ENCODE measurements at places on chromosomes 12 and 14. TPM values are rescaled to one million over a fixed set of nuclear protein-coding genes. Genes with fewer than 3 reads are reported as not detected.
A peak's percentile ranks its signal among the peaks of the same experiment; 100 is the strongest.

DNA sequence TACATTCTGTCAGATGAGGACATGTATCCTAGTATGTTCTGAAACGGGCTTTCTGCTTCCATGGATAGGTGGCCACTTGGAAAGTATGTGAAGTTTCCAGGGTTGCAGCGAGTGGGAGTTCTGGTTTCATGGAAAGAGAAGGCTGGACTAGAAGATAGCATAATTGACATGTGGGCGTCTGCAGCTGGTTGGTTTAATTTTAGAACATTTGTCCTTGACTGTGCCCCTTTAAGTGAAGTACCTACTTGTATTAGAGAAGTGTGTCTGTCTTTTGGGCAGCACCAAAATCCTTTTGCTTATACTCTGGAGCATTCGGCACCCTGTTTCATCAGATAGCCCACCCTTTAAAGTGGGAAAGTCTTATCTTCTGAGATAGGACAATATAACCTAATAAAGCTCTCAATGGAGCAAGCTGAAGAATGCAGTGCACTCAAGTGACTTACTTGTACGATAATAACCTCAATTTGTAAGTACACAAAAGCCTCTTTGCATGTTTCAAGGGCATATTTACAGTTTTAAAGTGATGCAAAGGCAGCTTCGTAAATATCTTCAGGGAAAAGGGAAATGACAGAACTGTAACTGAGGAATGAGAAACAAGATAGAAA, 35.2 kb downstream of the NTN4 start:
- no peak for DNase-seq

DNA sequence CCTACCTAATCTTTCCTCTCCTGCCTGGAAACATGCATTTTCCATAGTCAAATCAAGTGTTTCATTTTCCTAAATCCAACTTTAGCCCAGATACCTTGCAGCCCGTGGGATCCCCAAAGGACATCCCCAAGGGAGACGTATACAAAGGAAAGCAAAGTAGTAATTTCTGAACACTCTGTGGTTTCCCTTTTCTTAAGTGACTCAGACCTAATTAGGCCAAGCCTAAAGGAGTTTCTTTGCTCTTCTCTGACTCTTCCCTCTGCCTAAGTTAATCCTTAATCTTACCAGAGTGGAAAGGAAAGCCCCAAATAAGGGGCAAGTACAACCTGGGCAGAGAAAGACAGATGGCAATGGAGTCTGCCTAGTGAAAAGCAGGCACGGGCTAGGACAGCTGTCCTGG, 250.3 kb downstream of the SPTSSA start:
- no peak for DNase-seq

DNA sequence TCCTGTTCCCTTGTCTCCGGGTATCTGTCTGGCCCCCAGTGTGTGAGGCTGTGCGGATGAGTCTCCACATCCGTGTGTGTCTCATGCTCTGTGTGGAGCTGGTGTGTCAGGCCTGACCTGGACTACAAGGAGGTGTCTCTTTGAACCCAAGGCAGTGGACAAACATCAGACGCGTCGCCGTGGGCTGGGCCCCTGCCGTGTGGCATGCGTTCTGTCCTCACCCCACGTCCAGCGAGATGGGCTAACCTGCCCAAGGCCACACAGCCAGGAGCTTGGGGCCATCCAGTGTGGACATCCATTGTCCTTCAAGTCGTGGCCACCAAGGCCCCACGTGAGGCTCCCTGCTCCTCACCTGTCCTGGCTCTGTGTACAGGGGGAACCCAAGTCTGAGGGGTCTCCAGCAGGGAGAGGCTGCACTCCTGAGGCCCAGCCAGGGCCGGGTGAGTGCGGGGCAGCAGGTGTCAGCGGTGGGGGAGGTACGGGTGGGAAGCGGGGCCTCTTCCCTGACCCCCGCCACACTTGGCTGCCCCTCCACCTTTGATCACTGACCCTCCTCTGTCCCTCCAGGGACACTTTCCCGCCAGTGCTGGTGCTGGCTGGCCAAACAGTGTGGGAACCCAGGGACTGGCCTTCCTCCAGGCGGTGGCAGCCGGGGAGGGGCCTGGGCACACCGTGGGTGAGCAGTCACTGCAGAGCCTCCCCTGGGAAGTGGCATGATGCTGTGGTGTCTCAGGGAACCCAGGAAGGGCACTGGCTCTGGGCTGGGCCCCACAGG, 48.5 kb downstream of the CYP46A1 start:
- DNase-seq = no peak

DNA sequence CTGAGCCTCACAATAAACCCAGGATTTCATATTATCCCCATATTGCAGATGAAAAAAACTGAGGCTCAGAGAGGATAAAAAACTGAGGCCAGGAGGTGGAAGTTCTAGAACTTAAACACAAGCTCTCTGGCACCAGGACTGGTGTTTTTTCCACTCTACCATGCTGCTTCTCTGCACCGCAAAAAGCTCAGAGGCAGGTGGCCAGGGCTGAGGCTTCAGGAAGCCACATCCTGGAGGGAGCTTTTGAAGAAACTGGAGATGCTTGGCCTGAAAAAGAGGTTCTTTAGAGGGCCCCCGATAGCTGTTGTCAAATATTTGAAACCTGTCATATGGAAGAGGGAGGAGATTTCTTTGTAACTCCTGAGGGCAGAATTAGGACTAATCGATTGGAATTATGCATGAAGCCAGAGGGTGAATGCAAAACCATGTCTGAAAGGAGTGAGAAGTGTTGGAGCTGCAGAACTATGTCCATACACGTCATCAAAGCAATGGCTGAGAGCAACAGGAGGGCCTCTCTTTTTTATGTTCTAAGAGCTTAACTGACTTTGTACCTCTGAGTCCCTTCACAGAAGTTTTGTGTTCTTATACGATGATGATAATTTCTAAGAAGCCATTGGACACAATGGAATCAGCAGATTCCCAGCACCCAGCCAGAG, 448.6 kb downstream of the FUT8 start:
- DNase-seq = no peak

DNA sequence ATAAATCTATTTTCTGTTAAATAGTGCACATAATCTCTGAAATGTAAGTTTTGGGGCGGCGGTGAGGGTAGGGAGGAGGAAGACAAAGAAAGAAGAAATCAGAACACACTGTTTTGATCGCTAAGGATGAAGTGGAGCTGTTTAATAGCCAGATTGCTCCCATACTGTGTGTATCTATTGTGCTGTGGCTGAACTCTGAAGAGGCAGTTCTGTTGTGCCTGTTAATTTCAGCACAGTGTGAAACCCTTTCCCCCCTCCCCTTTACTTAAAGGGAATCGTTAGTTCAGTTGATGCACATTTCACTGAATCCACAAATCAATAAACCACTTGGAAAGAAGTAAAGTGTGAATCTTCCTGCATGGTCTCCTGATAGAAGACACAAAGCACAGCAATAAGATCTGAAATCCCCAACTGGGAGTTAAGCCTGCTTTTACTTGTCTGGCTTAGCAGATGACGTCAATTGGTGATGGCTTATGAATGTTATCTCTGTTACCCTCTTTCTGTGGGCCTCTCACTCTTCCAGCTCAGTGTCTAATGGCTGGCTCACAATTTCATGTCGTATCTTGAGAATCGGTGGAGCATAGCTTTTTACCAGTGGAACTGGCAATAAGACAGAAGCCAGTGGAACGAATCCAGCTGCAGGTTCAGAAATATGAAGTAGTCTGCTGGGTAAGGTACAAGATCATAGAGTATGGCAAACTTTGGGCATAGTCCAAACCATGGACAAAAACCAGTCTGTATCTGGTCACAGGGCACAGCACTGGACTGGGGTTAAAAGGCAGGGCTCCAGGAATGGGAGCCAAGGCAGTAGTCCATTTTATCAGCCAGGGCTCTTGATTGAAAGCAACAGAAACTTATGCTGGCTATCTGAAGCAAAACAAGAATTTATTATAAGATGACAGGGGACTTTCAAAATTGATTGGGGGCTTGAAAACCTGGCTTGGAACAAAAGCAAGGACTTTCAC, 413.5 kb upstream of the SEL1L start:
- no peak for DNase-seq

DNA sequence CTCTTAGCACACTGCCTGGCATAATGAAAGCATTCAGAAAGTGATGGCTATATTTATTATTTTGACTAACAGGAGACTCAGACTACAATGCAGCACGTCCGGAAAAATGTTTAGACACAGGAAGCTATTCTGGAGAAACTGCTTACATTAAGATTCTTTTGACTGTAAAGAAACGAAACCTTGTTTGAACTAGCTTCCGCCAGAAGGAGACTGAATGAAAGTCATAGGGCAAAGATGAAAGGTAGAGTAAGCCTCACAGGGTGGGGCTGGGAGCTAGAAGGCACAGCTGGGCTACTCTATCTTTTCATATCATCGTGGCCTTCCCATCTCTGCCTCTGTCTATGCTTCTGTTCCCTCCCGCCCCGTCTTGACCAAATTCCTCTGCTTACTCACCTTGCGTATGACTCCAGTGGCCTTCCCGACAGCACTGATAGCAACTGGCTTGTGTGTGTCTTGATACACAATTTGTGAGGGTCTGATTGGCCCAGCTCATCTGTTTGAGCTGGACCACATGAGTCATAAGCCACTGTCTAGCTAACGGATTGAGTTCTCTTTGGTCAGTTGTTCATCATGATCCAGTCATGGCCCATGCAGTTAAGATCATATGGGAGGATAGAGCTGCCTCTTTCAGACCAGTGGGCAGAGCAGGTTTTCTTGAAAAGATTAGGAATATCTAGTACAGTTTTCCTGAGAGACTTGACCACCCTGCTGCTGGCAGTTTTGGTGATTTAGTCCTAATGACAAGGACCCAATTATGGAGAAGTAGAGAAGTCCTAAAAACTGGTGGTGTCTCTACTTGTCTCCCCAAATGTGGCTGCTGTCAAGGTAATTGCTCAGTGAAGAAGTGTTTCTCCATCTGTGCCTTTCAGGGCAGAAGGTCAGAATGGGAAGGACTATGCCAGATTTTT, 151.5 kb upstream of the SLC38A2 start:
- DNase-seq = peak; percentile 85

DNA sequence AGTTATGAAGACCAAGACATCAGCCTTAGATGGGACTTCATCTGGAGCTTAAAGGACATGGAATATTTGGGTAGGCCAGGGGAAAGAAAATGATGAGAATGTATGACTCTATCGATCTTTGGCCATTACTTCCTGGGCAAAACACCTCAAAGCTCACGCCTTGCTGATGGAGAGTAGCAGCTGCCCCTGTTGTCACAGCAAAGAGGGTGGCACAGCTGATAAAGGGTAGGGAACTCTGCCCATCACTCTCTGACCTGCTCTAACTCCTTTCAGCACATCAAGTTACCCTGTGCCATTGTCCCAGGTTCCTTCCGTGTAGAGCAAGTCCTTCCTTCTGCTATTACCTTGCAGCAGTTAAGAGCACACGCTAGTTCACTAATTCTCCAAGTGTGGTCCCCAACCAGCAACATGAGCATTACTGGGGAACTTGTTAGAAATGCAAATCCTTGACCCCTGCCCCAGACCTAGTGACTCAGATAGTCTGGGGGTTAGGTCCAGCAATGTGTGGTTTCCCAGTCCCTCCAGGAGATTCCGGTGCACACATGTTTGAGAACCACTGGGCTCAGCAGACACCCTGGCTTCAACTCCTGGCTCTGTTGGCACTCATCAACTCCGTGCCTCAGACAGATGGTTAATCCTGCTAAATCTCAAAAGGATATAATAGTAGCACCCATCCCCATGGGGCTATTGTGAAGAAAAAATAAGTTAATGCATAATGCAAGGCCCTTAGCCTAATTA, 93.7 kb upstream of the EEA1 start:
- DNase-seq = peak; percentile 42

DNA sequence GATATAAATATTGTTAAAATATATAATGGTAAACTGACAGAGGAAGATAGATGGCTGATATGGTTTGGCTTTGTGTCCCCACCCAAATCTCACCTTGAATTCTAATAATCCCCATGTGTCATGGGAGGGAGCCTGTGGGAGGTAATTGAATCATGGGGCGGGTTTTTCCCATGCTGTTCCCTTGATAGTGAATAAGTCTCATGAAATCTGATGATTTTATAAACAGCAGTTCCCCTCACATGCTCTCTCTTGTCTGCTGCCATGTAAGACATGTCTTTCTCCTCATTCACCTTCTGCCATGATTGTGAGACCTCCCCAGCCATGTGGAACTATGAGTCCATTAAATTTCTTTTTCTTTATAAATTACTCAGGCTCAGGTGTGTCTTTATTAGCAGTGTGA, 46.3 kb downstream of the PTCSC3 start:
- DNase-seq = no peak

- DNase-seq = peak; percentile 67
These were observed 101.2 kb downstream of the TMEM30B start for GRCh38 chr14:61179796-61180398.

DNA sequence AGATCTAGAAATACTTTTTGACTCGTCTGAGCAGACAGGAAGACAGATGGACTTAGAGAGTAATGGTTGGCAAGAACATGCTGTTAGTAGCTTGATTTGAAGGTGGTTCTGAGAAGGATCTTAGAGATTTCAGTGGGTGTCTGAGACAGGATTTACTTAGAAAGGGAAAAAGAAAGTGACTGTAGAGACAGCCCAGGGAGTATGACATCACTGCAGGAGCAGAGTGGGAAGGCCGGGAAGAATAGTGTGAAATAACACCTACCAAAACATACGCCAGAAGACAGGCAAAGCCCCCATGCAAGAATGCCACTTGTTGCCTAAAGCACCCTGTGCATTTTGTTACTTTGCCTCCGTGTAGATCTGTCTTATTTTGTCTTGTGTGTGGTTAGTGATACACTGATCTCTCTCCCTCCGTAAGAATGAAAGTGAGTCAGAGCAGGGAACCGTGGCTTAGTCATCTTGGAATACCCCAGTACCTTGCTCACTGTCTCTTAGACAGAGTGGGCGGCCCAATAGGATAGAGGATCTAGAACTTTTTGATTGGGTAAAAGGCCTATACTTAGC, 161.3 kb upstream of the IFNG-AS1 start:
- DNase-seq = peak; percentile 100

DNA sequence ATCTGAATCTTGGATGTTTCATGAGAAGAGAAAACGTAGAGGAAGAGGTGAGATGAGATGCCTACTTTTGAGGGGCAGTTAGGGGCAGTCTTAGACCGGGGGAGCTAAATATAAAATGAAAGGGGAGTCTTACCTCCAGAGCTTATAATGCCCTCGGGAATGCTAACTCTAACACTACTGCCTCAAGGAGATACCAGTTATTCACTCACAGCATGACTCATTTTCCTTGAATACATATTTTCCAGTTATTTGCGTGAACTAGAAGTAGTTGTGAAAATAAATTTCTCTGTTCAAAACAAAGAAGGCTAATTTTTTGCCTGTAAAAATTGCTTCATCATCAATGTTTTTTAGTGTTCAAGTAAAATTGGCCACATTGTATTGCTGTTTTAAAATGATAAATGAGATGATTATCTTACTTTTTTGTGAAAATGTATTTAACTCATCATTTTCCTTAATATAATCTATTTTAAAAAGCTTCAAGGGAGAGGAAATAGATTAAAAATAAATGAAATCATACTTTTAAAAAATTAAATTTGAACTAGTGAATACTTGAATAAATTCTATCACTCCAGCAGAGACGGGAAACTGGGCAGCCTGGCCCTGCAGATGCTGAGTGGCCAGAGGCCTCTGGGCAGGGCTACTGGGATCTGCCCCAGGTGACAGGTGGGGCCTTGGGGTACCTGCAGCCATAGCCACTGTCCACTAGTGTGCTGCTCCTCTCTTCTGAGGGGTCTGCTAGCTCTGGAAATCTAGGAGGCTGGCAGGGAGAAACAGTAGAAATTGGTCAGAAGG, 339.3 kb downstream of the EGLN3 start:
- DNase-seq = peak; percentile 15

GRCh38 chr14:22627506-22628263, 16.5 kb downstream of the OR6J1 start:
- DNase-seq = no peak

GRCh38 chr12:2057795-2058408, 5.1 kb downstream of the CACNA1C start:
- DNase-seq = no peak

The CLEC4A gene
- 0.61 TPM for polyA plus RNA-seq

The POTEG gene
- polyA plus RNA-seq = not detected

The AQP2 gene
- polyA plus RNA-seq = not detected

The KRT80 gene
- 1.0 TPM for polyA plus RNA-seq

The TSPAN9 gene
- polyA plus RNA-seq = 31.1 TPM

The TRHDE gene
- 17.6 TPM for polyA plus RNA-seq

Measured in fibroblast of lung (primary cell).